Esophagus (tissue), 2 donors: ENCODE measurements at places on chromosomes 7 and 10. TPM values are rescaled to one million over a fixed set of nuclear protein-coding genes. Genes with fewer than 3 reads are reported as not detected.

The IDI2 gene
- not detected for polyA plus RNA-seq

The PPP1R9A gene
- 0.51 TPM for polyA plus RNA-seq

The LIPJ gene
- not detected for polyA plus RNA-seq

The PNLIP gene
- 0.37 TPM for polyA plus RNA-seq

The ATP5MK gene
- 707 TPM for polyA plus RNA-seq

The H2BK1 gene
- not detected for polyA plus RNA-seq

The TSPAN15 gene
- 8.0 TPM for polyA plus RNA-seq

The GNAT3 gene
- not detected for polyA plus RNA-seq

The TMEM270 gene
- polyA plus RNA-seq, result not detected

The AGK gene
- 11.1 TPM for polyA plus RNA-seq

The TRPV5 gene
- polyA plus RNA-seq, result not detected

The PHYHIPL gene
- 0.05 TPM for polyA plus RNA-seq

The ZNF438 gene
- polyA plus RNA-seq, result 3.2 TPM

The SPDYE11 gene
- not detected for polyA plus RNA-seq

The NODAL gene
- 0.04 TPM for polyA plus RNA-seq

The TMEM130 gene
- 0.02 TPM for polyA plus RNA-seq

The GBF1 gene
- 11.4 TPM for polyA plus RNA-seq

The CTAGE15 gene
- not detected for polyA plus RNA-seq

The MOGAT3 gene
- polyA plus RNA-seq, result not detected

The PRRT4 gene
- polyA plus RNA-seq, result 0.45 TPM

The RAB11FIP2 gene
- polyA plus RNA-seq, result 3.8 TPM

The MBL2 gene
- not detected for polyA plus RNA-seq

The LEP gene
- 0.02 TPM for polyA plus RNA-seq

The SLC18A3 gene
- polyA plus RNA-seq, result not detected

The YKT6 gene
- 52.6 TPM for polyA plus RNA-seq

The IFIT1B gene
- polyA plus RNA-seq, result not detected

The NOD1 gene
- 5.0 TPM for polyA plus RNA-seq

The ADRA2A gene
- 0.08 TPM for polyA plus RNA-seq

The AKR1C4 gene
- not detected for polyA plus RNA-seq

The DENND11 gene
- 4.5 TPM for polyA plus RNA-seq

The LRIT1 gene
- polyA plus RNA-seq, result not detected

The TSPAN13 gene
- 10.8 TPM for polyA plus RNA-seq

The C10orf67 gene
- 0.04 TPM for polyA plus RNA-seq

The OPN1SW gene
- polyA plus RNA-seq, result not detected

The CYTH3 gene
- 5.7 TPM for polyA plus RNA-seq

The TUBAL3 gene
- 0.20 TPM for polyA plus RNA-seq

The CAMK2B gene
- 1.2 TPM for polyA plus RNA-seq

The C10orf90 gene
- not detected for polyA plus RNA-seq

The GJD4 gene
- polyA plus RNA-seq, result not detected

The DENND2A gene
- 1.2 TPM for polyA plus RNA-seq

The MACROH2A2 gene
- 9.4 TPM for polyA plus RNA-seq

The DRGX gene
- polyA plus RNA-seq, result 0.04 TPM

The PRSS2 gene
- 0.61 TPM for polyA plus RNA-seq

The ITIH2 gene
- polyA plus RNA-seq, result not detected

The UCN3 gene
- polyA plus RNA-seq, result not detected

The MKX gene
- polyA plus RNA-seq, result 0.39 TPM

The ATXN7L1 gene
- 4.0 TPM for polyA plus RNA-seq

The C7orf33 gene
- polyA plus RNA-seq, result not detected

The OR6V1 gene
- not detected for polyA plus RNA-seq

The NCF1 gene
- 1.9 TPM for polyA plus RNA-seq

The SPAG6 gene
- not detected for polyA plus RNA-seq

The CTBP2 gene
- polyA plus RNA-seq, result 15.4 TPM

The UNC5B gene
- 12.2 TPM for polyA plus RNA-seq

The SH2D4B gene
- polyA plus RNA-seq, result 0.02 TPM
